Right lobe of liver (tissue), 6 donors: ENCODE measurements at places on chromosomes 3 and 15. TPM values are rescaled to one million over a fixed set of nuclear protein-coding genes. Genes with fewer than 3 reads are reported as not detected.
A peak's percentile ranks its signal among the peaks of the same experiment; 100 is the strongest.

ZNF80 gene
- not detected for total RNA-seq

GRCh38 chr3:144948711-144949110 is 977.1 kb downstream of the DIPK2A start:
- no peak for DNase-seq

DNA sequence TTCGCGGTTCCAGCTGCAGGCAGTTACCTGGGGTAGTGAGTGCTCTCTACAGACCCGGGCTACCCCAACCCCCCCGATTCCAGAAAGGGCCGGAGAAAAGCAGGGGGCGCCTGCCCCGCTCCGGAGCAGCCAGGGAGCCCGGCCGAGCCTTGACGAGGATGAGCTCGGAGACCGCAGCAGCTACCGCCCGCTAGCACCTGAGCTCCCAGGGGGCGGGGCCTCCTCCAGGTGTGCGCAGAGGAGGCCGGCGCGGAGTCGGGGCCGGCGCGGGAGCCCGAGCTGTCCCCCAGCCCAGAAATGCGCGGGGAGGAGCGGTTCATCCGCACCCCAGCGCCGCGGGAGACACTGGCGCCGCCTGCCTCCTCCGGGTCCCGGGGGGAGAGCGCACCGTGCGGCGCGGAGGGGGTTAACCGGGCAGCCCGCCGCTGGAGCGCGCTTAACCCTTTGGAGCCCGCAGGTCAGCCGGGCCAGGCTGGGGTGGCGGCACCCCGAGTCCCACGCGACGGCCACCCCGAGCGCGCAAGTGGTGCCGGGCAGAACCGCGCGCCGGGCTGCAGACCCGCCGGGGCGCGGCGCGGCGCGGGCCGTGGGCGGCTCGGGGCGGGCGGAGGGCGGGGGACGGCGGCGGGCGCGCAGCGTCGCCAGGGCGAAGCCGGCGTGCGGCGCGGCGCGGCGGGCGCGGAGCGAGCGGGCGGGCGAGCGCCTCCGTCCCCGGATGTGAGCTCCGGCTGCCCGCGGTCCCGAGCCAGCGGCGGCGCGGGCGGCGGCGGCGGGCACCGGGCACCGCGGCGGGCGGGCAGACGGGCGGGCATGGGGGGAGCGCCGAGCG is at the start of gene CACNA1D:
Gene CACNA1D (plus strand): TSS at position 649 of the 829 bp plus-strand sequence. CDS start 556 bp downstream, outside the sequence.
- DNase-seq = peak; percentile 64

GRCh38 chr15:63582718-63583426 is 14.3 kb upstream of the FBXL22 start:
- no peak for DNase-seq

DNA sequence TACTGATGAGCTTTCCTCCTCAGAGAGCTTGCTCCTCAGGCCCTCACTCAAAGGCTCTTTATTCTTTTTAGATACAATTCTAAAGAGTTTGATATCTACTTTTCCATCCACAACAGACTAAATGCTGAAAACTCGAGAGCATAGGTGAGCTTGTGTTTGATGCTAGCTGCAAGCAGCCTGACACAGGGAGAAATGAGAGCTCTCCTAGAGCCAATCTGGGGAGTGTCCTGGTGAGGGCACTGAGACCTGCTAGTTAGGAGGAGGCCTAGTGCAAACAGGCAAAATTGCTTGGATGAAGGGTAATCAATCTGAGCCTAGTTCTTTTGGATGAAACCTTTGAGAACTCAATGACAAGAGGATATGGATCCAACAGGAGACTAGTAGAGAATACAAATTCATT is 300.8 kb downstream of the ZBTB20 start:
- no peak for DNase-seq

DNA sequence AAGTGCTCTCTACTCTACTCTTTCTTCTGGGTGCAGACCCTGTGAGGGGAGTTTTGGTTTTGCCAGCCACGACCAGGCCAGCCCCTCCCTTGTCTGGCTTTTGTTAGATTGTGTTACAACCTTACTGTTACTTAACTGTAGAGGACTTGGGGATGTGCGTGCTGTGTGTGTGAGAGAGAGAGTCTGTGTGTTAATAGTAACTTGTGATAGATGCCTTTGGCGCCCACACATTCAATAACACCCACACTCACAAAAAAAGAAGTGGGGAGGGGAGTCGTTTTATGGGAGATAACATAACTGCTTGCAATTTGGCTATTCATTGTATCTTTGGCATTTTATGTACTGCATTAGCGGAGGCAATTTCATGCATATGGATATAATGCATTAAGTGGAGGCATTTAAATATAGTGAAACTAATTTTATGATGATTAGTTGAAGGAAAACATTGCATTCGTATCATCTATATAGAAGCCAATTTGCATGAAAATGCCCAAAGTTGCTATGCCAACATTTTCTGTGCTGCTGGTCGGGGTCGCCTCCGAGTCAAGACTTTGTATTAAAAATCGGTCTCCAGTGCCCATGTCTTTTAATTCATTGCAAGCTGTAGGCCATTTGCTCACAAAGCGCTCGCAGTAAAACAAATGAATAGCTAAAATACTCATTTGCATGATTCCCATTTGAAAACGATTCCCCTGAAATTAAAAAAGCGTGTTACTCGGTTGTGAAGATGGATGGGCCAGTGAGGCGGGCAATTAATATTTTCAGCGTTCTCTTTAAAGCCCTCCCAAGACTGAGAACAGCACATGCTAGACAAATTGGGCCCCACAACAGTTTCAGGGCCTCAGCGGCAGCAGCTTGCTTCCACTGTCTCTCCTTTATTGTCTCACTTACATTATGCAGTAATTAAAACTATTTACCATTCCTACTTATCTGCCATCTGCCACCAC is 158.5 kb upstream of the SMAD3 start:
- no peak for DNase-seq

C3orf85 gene
- total RNA-seq = 12.6 TPM

COL7A1 gene
- total RNA-seq = 1.7 TPM

- no peak for DNase-seq
Observed at GRCh38 chr3:138338811-138339210, 9.2 kb upstream of the NME9 start.

GRCh38 chr3:36653095-36653494 is 111.3 kb downstream of the DCLK3 start:
- DNase-seq = no peak

- no peak for DNase-seq
Observed at GRCh38 chr3:193710286-193711165, 117.5 kb downstream of the OPA1 start.

DNA sequence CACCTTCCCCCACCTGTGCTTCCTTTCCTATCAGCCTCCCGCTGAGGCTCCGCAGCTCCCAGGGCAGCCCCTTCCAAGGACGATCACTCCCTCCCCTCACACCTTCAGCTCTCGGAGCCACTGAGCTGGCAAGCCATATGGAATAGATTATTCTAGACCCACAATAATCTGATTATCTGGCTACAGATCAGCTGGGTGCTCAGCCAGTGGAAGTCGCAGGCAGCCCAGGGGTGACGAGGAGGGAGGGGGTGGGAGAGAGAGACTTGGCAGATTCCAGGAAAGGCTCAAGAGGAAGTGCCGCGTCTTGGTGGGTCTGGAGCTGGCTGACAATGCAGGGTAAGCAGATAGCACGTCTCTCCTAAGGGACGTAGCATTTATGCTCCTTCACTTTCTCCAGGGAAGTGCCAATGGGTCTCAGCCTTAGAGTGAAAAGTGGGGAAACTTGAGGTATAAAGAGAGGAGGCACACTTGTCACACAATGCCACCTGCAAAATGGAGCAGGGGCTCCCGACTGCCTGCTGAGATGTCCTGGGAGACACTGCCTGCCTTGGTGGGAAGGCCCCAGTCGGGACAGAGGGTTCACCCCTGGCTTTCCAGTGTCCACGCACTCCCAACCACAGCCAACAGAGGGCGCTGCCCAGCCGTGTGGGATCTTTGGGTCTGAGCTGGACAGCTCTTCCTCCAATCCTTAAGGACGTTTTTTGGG is 9.4 kb upstream of the MESP1 start:
- peak; percentile 86 for DNase-seq

DNA sequence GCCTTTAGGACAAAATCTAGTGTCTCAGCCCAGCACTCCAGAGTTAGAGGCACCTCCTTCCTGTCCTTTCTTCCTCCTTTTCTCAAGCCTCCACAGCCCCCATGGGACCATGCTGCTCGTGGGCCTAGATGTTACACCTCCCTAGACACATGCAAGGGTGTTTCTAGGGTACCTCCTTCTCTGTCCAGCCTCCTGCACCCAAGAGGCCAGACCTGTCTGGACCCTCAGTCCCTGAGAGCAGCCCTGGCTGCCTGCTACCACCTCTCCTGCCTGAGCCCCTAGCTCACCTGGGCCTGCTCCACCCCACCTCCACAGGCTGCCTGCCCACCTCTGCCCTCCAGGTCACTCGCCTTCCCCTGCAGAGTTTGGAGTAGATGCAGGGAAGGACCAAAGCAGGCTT is 5.2 kb downstream of the LOXL1 start:
- DNase-seq = no peak

DNA sequence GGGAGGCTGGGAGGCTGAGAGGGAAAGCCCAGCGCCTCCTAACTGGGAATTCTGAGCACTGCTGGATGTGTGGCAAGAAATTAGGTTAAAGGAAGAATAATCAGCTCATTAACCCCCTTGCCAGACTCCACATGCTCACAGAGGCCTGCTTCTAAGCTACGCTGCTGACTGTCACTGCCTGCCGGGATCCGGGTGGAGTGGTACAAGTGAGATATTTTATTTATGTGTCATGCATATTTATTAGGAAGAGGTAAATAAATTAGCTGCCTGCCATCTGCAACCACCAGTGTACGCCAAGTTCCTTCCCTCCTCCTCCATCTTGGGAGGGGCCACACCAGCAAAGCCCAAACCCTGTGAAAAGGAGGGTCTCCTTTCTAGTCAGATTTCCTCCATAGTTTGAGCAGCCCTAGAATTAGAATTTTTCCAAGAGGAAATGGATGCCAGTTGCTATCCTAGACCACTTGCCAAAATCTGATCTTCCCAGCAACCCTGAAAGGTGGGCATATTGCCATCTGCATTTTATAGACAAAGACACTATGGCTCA is 43.5 kb upstream of the GRIP2 start:
- no peak for DNase-seq

CHRM5 gene
- not detected for total RNA-seq

DNA sequence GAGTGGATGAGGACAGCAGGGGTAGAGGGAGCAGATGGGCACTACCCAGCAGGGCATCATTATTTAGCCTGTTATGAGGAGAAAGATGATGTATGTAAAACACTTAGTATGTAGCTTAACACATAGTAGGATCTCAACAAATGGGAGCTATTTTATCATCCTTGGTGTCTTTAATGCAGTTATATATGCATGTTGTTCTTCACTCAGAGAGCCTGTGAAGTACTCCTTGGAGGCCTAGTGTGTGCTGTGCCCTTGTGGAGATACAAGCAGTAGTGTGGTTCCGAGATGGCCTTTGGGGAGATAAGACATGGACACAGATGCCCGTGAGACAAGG is 124.2 kb downstream of the LIPC start:
- DNase-seq = no peak

DNA sequence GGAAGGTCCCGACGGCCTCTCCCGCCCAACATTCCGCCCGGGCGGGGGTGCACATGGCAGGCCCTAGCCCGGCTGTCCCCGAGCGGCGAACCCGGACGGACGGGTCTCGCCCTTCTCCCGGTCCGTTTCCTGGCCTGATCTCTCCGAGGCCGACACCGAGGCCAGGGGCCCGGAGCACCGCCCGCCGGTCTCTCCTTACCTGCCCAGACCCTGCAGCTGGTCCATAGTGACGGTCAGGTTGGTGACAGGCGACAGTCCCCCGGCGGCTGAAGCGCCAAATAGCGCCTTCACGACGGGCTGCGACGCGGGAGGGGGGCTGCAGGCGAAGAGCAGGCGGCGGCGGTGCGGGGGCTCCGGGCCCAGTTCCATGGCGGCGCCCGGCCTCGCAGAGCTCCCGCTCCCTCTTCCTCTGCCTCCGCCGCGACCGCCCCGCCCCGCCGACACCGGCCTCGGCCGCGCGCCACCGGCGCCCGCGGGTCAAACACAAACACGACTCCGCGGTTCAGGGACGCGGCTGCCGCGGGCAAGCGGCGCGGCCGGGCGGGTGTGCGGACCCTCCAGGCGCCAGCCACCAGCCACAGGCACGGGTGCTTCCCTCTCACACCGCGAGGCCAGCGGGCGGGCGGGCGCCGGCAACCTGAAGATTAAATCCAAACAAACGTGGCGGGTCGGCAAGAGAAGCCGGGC is 495 bp downstream of the CDC25A start:
- DNase-seq = peak; percentile 64
